ENCODE measurements at places on chromosomes 13 and 19.

DNA sequence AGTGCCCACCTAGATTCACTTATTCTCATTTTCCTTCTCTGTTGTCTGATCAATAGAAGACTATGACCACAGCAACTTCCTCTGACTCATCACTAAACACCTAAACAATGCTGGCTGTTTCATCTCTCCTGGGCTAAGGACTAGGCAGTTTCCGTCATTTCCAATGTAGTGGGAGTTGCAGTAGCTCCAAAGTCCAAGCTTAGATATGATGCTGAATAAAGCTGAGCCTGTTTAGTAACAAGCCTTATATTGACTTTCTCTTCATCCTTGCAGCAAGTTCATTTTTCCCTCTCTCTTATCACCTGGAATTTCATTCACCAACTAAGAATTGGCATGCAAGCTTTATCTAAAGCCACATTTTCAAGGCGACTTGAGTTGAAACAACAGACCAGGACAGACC is 53.5 kb upstream of the PCDH9 start:
- DNase-seq: no peak

DNA sequence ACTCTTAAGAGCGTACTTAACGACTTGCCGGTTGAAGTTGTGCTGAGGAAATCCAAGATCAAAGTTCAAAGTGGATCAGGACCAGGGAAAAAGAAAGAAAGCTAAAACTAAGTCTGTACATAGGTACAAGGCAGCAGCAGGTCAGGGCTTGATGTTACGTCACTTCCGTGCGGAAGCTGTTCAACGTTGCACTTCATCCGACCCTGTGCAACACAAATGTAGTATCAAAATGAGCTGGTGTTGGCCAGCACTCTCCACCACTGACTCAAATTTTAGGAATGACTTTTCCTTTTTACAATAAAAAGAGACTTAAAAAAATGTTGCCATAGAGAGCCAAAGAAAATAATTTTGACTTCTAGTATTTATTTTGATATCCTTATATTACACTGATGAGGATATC is 1315.4 kb downstream of the EFNB2 start:
- DNase-seq: no peak

DNA sequence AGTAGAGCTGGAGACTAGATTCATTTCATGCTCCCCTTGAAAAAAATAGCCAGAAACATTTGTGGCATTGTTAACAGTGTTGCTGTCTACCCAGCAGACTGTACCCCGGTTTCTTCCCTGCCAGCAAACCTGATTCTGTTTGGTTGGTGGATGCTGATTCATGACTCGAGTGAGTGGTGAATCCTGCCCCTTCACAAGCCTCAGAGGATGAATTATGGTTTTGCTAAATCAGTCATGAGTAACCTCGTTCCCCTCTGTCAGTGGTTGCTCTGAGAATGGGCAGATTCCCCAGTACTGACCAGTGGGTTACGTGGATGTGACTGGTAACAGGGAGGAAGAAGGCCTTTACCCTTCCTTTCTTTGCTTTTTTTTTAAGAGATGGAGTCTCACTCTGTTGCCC is 10.1 kb downstream of the NLRP12 start:
- no peak for DNase-seq

DNA sequence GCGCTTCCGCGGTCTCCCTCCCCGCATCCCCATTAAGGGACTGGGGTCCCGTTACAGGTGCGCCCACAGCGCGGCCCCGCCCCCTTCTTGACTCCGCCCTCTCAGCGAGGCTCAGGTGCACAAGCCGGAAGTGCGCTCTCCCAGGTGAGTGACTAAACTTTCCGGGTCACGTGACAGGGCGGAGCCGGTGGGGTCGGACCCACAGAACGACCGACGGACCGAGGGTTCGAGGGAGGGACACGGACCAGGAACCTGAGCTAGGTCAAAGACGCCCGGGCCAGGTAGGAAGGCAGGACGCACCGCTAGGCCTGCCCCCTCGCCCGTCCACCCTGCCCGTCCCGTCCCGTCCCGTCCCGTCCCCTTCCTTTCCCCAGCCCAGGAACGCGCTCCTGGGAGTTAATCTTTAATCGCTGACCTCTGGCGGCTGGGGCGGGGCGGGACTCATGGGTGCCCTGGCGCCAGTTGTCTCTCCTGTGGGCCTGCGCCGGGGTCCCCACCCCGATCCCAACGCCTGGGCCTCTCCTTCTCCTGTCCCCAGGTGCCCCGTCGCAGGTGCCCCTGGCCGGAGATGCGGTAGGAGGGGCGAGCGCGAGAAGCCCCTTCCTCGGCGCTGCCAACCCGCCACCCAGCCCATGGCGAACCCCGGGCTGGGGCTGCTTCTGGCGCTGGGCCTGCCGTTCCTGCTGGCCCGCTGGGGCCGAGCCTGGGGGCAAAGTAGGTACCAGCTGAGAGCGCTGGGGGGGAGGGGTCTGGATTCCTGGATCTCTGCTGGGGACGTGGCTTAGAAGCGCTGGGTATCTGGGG is at the start of gene CRB3:
TSS of gene CRB3 (plus strand) at position 202 of the 804 bp plus-strand sequence. CDS start at position 633, 431 bp downstream.
- peak; percentile 77 for DNase-seq
